ENCODE measurements at places on chromosomes 1 and 21. TPM values are rescaled to one million over a fixed set of nuclear protein-coding genes. Genes with fewer than 3 reads are reported as not detected.

DNA sequence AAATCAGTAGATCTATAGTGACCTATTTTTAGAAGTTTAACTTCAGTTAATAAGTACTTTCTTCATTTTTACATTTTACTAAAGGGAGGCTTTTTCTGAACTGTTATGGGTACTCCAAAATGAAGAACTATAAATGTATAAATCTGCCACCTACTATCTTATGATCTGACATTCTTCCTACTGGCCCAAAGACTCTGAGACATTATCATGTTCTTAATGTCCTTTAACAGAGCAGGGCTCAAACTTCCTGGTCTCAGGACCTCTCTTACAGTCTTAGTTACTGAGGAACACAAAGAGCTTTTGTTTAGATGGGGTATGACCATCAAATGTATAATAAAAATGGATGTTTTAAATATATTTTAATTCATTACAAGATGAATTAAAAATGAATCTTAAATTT lies 8.9 kb downstream of the TRIM33 start:
- DNase-seq = no peak

DNA sequence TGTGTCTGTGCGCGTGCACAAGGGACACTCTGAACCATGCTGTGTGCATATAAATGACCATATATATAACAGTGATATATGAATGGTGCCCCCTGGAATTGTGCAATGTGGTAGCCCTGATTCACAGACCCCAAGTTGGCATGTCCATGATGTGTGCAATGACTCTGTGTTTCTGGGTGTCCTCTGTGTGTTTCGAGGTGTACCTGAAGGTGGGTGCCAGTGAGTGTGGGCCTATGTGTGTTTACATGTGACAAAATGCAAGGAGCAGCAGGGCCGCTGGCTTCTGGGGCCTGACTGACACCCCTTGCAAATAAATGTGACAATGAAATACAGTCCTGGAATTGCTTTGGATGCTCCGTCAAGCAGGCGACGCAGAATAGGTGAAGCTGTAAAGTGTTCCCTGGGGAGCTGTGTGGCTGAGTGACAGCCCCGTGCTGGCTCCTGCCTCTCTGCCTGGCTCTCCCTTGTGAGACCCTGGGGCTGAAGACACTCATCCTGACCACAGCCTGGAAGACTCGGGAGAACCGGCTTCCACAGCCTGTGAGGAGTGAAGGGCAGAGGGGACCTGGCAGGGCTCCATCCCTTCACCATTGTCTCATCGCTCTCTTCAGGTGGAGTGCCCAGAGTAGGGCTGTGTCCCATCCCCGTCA lies 38.2 kb upstream of the CSF3R start:
- DNase-seq = peak; percentile 74

- no peak for DNase-seq
These were observed 129.6 kb downstream of the EVI5 start for GRCh38 chr1:92655197-92655801.

DNA sequence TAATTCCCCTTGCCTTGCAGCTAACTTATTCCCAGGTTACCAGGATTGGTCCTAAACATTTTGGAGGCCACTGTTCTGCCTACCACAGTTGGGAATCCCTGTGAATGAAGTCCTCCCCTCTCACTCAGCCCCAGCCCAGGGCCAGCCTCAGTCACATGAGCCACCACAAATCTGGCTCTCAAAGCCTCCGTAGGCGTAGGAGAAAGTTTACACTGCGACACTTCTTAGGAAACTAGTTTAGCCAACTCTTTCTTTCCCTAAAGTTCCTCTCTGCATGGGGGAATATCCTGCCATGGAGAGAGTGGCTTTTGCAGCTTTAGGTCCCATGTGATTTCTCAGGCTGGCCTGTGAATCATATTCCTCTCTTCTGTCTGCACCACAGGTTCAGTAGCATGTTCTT lies 45.7 kb upstream of the ETV3 start:
- DNase-seq = no peak

DNA sequence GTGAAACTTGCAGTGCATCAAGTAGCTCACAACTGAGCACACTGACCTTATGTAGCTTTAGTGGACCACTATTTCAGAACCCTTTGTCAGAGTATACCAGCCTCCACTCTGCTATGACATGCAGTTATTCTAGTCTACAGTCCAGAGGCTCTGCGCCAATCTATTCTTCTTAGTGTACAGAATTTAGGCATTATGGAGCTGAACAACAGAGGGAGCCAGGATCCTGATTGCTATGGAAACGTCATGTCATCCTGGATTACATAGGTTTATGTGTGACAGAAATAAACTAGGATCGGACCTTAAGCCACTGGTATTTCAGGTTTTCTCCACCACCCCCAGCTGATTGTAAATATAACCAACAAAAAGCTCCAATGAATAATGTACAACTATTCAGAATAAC lies 48.1 kb upstream of the EEIG2 start:
- no peak for DNase-seq

GRCh38 chr1:208198236-208198635 lies 45.9 kb downstream of the PLXNA2 start:
- DNase-seq = no peak

DNA sequence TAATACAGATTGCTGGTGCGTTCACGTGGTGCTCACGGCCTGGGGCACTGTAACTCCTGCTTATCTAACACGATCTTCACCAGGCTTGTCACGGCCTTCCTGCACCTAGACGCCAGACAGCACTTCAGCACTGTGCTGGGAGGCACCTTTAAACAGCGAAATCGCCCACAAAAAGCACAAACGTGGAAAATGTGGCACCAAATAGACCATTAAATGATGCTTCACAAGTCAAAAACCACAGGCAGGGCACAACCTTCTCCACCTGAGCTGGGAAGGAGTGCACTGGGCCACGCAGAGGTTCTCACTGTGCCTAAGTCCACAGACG lies 20.0 kb downstream of the IBA57 start:
- DNase-seq = peak; percentile 68

DNA sequence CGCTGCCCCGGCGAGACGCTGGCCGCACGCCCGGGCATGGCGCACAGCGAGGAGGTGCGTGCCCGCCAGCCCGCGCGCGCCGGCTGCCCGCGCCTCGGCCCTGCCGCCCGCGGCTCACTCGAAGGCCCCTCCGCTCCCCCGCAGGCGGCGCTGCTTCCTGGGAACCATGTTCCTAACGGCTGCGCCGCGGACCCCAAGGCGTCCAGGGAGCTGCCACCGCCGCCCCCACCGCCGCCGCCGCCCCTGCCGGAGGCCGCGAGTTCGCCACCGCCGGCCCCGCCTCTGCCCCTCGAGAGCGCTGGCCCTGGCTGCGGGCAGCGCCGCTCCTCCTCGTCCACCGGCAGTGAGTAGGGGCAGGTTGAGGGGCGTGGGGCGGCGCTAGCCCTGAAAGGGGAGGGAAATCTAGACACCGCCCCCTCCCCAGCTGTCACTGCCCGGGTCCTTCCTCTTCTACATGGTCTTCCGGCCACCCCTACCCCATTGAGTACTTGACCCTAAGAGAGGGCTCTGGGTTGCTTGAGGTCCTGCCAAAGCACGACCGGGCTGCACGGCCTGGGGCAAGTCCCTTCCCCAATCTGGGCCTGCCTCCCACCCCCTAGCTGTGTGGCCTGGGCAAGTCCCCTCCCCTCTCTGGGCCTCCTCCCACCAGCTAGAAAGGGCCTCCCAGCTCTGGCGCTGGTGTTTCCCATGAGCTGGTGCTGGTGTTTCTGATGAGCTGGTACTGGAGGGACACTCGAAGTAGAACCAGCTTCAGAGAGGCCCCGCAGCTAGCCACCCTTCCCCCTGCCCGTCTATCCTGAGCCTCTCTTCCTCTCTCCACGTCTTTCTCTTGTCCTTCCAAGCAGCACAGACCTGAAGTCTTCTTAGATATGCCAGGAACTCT lies 17.0 kb downstream of the TNFRSF25 start:
- no peak for DNase-seq

- no peak for DNase-seq
These were observed 64.6 kb downstream of the ATP5PO start for GRCh38 chr21:33850985-33851384.

DNA sequence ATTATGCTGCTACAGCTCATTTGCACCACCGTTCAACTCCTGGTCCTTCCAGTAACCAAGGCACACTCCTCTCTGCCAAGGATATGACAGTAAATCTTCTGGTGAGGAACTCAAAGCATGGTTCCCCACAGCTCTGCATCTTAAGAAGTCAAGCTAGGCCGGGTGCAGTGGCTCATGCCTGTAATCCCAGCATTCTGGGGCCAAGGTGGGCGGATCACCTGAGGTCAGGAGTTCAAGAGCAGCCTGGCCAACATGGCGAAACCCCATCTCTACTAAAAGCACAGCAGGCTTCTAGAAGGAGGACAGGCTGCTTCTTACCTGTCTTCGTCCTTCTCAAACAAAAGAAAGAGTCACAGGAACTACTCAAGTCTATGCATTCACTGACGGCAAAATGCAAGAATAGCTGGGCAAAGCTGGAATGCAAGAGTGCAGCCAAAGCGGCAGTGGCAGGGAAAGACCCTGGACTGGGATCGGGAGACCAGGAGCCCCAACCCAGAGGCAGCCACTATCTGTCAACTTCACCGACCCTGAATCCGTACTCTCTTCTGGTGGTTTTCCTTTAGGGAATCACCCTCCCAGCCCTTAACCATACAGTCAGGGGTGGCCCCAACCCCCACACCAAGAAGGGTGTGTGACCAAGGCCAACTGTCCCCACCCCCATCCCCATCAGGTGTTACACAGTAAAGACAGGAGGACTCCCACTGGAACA lies 75.5 kb downstream of the NPHP4 start:
- no peak for DNase-seq

DNA sequence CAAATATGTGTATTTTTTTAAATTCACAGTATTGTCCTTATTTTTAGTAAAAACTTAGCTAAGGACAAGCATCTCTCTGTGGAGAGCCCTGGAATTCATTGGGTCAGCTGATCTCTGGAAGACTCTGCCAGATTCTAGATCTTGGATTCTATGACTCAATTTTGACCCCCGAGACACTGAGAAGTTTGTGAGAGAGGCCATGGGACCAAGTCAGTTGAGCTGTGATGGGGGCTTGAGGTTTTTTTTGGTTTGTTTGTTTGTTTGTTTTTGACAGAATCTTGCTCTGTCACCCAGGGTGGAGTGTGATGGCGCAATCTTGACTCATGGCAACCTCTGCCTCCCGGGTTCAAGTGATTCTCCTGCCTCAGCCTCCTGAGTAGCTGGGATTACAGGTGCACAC lies 13.5 kb downstream of the SHISA4 start:
- no peak for DNase-seq

- DNase-seq = no peak
These were observed 579.7 kb downstream of the PLA2G4A start for GRCh38 chr1:187408212-187409004.

DNA sequence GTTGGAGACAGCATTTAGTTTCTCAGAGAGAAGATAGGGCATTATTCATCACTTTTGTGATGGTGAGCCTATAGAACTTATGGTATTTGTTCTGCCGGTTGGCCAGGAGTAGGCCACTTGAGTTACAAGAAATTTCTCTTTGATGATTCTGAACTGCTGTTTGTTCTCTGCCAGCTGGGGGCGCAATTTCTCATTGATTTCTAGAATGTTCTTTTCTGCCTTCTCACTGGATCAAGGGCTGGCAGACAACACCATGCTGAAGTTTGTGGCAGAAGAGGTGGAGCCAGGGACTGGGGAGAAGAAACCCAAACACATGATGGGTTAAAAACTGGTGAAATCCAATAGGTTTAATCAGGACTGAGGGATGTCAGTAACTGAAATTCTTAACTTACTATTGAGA lies 360.6 kb downstream of the FAM72C start:
- no peak for DNase-seq

- DNase-seq = no peak
These were observed 79.3 kb upstream of the COL24A1 start for GRCh38 chr1:86235852-86236251.

DNA sequence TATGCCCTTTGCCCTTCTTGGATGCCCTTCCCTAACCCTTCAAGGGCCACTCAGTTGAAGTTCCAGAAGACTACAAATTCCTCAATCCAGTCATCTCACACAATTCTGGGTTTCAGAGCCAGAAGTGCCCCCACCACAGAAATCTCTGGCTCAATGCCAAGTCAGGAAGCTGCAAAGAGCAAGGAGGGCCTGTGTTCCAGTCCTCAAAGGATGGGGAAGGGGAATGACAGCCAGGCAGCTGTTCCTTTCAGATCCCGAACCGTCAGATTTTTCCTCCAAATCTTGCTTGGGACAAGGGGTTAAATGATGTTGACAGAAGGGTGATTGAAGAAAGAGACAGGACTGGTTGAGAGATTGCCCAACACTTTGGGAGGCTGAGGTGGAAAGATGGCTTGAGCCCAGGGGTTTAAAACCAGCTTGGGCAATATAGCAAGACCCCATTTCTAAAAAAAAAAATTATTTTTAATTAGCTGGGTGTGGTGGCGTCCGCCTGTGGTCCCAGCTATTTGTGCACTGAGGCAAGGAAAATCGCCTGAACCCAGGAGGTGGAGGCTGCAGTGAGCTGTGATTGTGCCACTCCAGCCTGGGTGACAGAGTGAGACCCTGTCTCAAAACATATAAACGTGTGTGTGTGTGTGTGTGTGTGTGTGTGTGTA lies 716 bp upstream of the HPDL start:
- no peak for DNase-seq

DNA sequence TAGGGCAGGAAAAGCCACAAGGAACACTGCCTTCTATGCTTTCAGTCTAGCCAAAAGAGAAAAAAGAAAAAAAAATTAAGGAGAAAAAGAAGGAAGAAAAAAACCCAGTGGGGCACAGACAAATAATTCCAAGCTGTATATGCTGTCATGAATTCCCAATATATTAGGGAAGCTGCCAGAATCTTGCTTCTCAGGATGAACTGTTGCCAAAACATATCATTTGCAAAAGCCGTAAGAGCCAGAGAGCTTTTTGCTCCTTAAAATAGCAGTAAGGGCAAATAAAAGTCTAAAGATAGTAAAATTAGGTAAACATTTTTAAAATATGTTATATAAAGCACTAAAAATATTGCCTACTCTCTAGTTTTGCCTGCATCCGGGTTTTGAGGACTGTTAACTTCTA lies 52.1 kb downstream of the PGM1 start:
- no peak for DNase-seq

- no peak for DNase-seq
These were observed 16.8 kb upstream of the PTPRC start for GRCh38 chr1:198622001-198622400.

GRCh38 chr1:86499987-86500593 lies 31.4 kb downstream of the CLCA1 start:
- DNase-seq = no peak

KIF26B gene
- 6.6 TPM for total RNA-seq

LCE1D gene
- total RNA-seq = 686 TPM

HTR6 gene
- not detected for total RNA-seq

KCNK2 gene
- total RNA-seq = 0.34 TPM
